ENCODE measurements at places on chromosomes 7 and 10. TPM values are rescaled to one million over a fixed set of nuclear protein-coding genes. Genes with fewer than 3 reads are reported as not detected.

STK17A gene
- total RNA-seq: 55.2 TPM

OR2A42 gene
- not detected for total RNA-seq

ATG9B gene
- total RNA-seq: 0.18 TPM

PON1 gene
- not detected for total RNA-seq

DNA sequence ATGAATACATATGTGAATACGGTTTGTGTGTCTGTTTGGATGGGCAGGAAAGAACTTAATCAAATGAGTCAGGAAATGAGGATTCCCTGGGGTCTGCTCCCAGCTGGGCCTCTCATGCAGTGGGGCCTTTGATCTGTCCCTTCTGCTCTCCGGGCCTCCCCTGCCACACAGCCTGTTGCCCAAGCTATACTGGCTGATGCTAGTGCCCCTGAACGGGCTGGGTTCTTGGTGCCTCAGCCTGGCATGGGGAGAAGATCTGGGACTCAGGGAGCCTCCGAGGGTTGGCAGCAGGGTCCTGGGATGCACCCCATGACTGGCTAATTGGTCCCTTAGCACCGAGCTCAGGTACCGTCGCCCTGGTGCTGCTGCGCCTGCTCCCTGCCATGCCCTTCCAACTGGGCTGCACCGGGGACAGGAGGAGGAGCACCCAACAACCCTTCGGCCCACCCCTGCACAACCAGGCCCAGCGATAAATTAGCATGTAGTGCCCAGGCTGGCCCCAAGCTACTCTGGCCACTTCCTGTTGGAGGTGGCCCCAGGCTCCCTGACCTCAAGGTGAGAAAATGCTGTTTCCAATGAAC is 59.9 kb upstream of the DUSP5 start:
- no peak for DNase-seq

FXYD4 gene
- total RNA-seq: not detected

DNA sequence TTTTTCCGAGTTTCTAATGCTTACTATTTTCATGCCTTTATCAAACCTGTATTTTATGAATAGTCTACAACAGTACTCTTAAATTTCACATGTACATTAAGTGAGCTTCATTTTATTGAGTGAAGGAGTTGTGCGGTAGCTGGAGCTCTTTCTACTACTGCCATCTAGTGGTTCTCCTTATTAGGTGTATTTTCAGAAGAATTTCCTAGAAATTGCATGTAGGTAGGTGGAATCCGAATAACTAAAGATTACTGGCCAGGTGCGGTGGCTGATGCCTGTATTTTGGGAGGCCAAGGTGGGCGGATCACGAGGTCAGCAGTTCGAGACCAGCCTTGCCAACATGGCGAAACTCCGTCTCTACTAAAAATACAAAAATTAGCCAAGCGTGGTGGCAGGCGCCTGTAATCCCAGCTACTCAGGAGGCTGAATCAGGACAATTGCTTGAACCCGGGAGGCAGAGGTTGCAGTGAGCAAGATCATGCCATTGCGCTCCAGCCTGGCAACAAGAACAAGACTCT is 38.3 kb downstream of the LRRC72 start:
- no peak for DNase-seq

PDE6C gene
- not detected for total RNA-seq

MYO3A gene
- total RNA-seq: not detected

DNA sequence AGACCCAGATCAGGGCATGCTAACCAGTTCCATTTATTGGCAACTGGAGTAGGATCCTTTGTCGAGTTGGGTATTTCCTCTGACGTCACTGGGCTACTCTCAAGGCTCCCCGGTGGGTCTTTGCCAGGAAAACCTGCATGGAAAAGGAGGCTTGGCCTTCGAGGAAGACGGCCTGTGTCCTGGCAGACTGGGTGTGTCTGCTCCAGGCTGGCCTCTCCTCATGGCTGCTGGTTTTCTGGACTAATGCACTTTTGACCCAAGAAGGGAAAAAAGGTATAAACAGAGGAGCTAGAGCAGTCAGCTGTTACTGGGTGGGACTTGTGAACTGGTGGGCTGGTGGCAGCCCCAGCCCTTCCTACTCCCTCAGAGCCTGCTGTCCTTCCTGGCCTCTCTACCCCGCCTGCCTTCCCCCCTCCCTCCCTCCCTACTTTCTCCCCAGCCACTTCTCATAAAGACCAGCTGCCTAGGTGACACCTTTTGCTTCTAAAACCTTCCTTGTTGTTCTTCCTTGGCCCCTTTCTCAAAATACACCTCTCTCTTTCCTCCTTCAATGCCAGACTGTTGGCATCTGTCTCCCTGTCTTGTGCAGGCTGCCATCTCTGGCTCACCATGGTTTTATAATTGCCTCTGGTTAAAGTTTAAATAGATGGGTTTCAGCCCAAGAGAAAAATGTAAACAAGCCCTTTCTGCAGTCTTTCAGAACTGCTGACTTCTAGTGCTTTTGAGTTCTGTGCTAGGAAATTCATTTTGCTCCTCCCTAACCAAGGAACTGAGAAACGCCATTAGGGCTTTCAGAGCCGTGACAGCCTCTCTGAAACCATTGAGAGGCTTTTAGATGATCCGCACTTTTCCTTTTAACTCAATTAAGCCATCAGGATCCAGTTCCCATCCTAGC is 101.8 kb upstream of the MKLN1 start:
- DNase-seq: no peak

DNA sequence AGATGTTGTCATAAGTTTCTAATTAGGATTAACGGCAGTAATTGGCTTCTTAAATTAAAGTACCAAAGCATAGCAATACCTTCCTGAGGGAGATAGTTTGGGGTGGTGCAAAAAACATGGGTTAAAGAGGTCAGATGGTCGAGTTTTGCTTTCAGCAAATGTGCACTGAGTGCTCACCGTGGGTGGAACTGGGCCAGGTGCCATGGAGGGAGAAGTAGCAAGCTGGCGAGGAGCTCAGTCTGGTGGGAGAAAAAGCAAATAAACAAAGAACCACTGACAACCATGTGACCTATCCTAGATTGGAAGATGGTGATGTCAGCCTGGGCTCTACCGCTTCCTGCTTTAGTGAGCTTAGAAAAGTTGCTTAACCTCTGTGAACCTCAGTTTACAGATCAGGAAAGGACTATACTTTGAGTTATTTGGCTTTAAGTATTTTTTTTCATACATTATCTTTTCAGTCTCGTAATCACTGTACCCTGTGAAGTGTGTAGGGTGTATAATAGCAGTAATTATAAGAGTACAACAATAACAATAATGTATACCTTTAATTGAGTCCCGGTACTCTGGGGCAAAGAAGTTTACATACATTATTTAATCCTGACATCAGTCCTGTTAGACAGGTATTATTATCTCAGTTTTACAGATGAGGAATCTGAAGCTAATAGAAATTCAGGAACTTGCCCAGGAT is 69.0 kb upstream of the PDCD4 start:
- DNase-seq: peak; percentile 35

DNA sequence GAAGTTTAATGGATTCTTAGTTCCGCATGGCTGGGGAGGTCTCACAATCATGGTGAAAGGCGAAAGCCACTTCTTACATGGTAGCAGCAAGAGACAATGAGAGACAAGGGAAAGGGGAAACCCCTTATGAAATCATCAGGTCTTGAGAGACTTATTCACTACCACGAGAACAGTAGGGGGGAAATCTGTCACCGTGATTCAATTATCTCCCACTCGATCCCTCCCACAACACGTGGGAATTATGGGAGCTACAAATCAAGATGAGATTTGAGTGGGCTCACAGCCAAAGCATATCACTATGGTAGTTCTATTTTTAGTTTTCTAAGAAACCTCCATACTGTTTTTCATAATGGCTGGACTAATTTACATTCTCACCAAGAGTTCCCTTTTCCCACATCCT is 36.7 kb downstream of the SPAM1 start:
- no peak for DNase-seq

HOXA5 gene
- 3.8 TPM for total RNA-seq

PARD3 gene
- total RNA-seq: 69.5 TPM

- no peak for DNase-seq
Observed at GRCh38 chr7:128826916-128827247, 3.3 kb upstream of the FLNC start.

LHFPL3 gene
- total RNA-seq: not detected

DNA sequence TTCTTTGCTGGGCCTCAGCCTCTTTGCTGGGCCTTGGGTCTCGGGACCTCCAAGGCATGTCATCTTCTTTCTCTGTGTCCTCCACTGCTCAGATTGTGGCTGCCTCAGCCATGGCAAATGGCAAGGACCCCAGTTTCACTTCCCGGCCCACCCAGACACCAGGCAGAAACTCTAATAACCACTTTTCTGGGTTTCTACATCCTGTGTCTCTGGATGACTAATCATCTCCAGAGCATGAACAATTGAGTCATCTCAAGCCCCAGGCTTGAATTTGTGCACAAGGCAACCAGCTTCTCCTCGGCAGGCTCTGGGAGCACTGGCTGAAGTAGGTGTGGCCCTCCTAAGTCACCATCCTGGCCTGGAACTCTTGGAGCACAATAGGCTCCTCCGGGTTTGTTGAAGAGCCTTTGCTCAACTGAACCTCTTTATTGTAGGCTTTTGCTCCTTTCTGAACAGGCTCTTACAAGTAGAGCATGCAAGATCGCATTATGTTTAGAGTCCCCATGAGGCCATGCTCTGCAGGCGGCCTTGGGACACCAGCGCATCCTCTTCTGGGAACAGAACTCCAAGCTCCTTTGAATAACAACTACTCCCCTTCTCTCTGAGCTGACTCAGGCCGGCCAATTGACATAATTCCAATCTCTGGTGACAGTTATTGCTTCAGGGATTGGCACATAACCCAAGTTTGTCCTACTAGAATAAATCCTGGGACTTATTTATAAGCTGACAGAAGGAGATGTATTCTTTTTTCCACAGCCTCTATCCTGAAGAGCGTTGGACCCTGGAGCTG is 218.1 kb downstream of the WDR11 start:
- DNase-seq: peak; percentile 93

GRCh38 chr7:20249920-20250319 is 32.7 kb upstream of the MACC1 start:
- DNase-seq: no peak

GRCh38 chr7:139588632-139589031 is 65.1 kb downstream of the CLEC2L start:
- no peak for DNase-seq

KIAA1549 gene
- 5.1 TPM for total RNA-seq

HGF gene
- not detected for total RNA-seq

DNA sequence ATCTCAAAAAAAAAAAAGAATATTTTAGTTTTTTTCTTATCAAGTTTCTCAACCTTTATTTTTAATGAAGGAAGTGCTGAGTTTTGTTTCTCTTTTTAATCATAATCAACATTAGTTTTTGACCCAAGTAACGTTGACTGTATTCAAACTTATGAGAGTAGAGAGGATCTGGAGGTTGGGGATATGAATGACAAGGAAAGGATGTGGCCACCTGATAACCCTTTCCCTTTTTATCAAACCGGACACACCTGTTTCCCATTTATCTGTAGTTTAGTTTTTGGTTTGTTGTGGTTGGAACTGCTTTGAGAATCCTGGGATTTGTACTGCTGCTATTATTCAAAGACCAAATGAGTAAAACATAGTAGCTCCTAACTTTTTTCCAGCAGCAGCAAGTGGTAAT is 38.6 kb downstream of the HACD1 start:
- no peak for DNase-seq

GRCh38 chr7:90625562-90625961 is 29.4 kb downstream of the CDK14 start:
- peak; percentile 6 for DNase-seq

DNA sequence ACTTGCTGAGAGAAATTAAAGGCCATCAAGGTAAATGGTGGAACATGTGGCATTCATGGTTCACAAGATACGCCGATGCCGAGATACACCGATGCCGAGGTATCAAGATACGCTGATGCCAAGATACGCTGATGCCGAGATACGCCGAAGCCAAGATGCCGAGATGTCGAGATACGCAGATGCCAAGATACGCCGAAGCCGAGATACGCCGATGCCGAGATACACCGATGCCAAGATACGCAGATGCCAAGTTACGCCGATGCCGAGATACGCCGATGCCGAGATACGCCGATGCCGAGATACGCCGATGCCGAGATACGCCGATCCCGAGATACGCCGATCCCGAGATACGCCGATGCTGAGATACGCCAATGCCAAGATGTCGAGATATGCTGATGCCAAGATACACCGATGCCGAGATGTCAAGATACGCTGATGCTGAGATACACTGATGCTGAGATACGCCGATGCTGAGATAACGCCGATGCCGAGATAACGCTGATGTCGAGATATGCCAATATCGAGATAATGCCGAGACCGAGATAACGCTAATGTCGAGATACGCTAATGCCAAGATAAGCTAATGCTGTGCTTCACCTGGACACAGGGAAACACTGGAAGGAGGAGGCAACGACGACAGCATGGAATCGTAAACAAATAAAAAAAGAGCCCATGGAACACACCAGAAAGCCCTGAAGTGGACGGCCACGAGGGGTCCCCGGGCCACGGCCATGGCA is 172.6 kb downstream of the MAD1L1 start:
- DNase-seq: no peak

- DNase-seq: no peak
Observed at GRCh38 chr7:571718-572415, 52.2 kb upstream of the PDGFA start.

- DNase-seq: peak; percentile 45
Observed at GRCh38 chr10:102752934-102753664, 9.4 kb downstream of the WBP1L start.

DOCK4 gene
- total RNA-seq: 37.2 TPM

GRCh38 chr10:78186572-78186971 is 152.9 kb downstream of the RPS24 start:
- no peak for DNase-seq

- no peak for DNase-seq
Observed at GRCh38 chr7:87870471-87870870, 5.7 kb downstream of the SLC25A40 start.

MACROH2A2 gene
- 33.9 TPM for total RNA-seq

GRCh38 chr10:12208460-12208859 is 12.5 kb downstream of the CDC123 start:
- DNase-seq: no peak

DNA sequence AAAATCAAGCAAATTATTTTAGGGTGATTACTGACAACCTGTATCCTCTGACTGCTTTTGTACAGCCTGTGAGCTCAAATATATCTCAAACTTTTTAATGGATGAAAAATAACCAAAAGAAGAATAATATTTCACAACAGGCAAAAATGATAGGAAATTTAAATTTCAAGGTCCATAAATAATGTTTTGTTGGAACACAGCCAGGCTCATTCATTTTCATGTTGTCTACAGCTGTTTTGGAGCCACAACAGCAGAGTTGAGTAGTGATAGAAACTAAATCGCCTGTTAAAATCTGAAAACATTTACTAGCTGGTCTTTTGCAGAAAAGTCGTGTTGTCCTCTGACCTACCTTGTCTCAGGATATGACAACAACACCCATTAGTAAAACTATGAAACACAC is 75.9 kb downstream of the GLI3 start:
- no peak for DNase-seq

GRCh38 chr10:113561214-113561613 is 8.4 kb downstream of the HABP2 start:
- no peak for DNase-seq

TBXAS1 gene
- total RNA-seq: 2.1 TPM

DNA sequence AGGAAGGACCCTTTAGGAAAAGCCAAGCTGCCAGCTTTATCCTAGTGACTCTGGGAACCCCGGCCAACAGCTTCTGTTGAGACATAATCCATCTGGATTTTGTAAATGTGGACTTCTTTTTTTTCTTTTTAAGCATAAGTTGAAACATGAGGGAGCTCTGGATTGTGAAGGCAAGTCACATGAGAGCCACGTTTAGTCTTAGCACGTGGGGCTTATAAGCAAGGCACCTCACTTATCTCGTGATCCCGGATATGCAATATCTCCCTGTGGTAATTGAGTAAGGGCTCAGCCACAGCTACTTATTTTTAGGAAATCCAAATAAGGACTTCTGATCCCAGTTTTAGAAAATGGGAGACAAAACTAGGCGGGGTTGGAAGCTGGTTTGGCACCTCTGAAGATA is 111.2 kb upstream of the PTN start:
- DNase-seq: no peak

Data from foreskin keratinocyte (primary cell).